NCI-H1105 (cell line): ENCODE measurements at places on chromosomes 11 and 22.

- no peak for DNase-seq
These were observed 4.4 kb downstream of the UBASH3B start for GRCh38 chr11:122659676-122660554.

- no peak for DNase-seq
These were observed 152.0 kb upstream of the TENM4 start for GRCh38 chr11:79592824-79593223.

DNA sequence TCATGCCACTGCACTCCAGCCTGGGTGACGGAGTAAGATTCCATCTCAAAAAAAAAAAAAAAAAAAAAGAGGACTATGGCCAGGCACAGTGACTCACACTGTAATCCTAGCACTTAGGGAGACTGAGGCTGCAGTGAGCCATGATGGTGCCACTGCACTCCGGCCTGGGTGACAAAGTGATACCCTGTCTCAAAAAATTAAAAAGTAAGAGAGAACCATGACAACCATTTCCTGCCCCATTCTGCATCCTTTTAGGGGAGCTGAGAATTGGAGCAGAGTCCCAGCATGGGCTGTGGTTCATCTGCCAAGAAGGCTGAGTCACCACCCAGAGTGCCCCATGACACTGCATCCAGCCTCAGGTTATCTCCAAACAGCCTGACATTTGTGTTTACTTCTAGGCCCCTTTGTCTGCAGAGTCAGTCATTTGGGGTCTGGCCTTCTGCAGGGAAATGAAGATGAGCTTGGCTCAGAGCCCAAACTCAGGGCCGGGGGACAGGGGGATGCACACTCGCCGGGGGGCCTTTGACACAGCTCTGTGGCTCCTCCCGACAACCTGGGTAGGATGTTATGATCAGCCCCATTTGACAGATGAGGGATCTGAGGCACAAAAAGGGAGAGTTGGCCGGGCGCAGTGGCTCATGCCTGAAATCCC, 4.7 kb downstream of the CSDC2 start:
- no peak for DNase-seq

DNA sequence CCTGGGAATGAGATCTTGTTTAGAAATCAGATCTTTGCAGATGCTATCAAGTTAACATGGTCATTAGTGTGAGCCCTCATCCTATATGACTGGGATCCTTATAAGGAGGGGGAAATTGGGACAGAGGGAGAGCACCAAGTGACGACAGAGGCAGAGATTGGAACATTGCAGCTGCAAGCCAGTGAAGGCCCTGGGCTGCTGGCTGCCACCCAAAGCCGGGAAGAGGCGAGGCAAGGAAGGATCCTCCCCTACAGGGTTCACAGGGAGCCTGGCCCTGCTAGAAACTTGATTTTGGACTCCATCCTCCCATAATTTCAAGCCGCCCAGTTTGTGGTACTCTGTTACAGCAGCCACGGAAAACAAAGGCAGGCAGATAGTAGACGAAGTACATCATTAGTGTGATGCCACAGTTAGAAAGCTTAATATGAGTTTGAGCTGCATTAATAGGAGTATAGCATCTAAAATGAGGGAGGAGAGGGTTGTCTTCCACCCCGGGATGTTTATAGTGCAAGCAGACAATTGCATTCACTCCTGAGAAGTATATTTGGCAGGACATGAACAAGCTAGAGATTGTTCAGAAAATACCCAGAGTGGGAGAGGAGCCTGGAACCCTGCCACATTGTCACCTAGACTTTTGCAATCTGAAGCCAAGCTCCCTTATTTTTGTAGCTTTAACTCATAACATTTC, 56.8 kb upstream of the CLMP start:
- DNase-seq: no peak

- DNase-seq: no peak
These were observed 10.0 kb downstream of the SPTY2D1 start for GRCh38 chr11:18624161-18624560.

DNA sequence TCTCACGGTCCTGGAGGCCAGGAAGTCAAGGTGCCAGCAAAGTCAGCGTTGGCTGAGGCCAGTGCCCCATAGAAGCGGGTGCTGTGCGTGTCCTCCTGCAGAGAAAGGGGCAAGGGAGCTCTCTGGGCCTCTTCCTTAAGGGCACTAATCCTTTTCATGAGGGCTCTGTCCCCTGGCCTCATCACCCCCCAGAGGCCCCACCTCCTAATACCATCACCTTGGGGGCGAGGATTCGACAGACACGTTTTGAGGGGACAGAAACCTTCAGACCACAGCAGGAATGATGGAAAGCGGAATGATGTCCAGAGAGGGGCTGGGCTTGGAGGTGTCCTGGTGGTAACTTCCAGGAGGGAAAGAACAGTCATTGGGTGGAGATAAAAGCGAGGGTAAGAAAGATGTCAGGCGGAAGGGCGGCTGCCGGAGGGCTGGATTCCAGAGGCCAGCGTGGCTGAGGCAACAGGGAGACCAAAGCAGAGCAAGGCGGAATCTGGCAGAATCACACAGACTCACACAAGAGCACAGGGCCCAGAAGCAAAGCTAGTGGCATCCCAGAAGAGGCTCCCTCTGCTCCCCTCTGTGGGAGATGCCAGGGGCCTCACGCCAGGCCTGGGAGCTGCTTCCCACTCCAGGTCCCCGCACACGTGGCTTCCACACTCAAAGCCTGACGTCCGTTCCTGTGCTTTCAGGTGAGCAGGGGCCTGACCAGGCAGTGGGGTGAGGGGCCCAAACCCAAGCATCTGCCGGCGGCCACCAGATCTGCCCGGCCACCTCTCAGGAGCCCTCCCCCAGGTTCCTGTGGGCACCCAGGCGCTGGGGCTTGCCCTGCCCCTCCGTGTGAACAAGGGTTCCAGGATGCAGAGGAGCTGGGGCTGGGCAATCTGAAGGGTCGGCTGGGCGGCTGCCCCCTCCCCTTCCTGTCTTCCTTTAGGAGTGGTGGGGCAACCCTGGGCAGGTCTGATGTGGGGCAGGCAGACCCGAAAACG, 784.5 kb downstream of the BRD1 start:
- DNase-seq: no peak

DNA sequence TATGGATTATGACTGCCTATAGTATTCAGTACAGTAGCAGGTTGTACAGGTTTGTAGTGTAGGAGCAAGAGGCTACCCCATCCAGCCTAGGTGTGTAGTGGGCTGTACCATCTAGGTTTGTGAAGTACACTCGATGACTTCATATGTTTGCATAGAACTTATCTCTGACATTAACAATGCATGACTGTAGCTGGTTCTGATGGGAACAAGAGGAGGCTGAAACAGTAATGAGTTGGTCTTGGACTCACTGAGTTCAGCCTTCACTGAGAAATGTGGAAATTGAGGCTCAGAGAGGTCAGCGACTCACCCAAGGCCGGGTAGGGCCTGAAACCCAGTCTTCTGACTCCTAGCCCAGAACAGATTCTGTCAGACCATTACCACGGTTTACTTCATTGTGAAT, 13.0 kb downstream of the MYO7A start:
- DNase-seq: no peak

GRCh38 chr11:15468466-15468865, 353.7 kb downstream of the INSC start:
- DNase-seq: no peak

- no peak for DNase-seq
These were observed 348.6 kb downstream of the MN1 start for GRCh38 chr22:27452922-27453321.

DNA sequence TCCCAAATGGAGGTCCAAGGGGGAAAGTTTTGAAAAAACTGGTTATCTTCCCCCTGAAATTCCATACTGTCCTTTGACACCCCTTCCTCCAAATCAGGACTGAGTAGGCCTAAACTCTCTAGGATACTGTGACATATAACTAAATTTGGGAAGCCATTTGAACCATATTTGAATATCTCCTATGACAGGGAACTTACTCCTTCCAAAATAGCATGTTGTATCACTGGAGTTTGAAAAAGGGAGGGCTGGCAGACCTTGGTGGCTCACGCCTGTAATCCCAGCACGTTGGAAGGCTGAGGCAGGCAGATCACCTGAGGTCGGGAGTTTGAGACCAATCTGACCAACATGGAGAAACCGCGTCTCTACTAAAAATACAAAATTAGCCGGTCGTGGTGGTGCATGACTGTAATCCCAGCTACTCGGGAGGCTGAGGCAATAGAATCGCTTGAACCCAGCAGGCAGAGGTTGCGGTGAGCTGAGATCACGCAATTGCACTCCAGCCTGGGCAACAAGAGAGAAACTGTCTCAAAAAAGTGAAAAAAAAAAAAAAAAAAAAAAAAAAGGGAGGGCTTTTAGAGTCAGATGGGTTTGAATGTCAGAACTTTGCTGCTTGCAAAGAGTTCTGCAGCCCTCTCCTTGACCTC, 42.4 kb downstream of the PIK3C2A start:
- no peak for DNase-seq

GRCh38 chr22:23260645-23261581, 80.6 kb downstream of the BCR start:
- no peak for DNase-seq

GRCh38 chr11:85672105-85672902, 7.4 kb upstream of the CREBZF start:
- no peak for DNase-seq

DNA sequence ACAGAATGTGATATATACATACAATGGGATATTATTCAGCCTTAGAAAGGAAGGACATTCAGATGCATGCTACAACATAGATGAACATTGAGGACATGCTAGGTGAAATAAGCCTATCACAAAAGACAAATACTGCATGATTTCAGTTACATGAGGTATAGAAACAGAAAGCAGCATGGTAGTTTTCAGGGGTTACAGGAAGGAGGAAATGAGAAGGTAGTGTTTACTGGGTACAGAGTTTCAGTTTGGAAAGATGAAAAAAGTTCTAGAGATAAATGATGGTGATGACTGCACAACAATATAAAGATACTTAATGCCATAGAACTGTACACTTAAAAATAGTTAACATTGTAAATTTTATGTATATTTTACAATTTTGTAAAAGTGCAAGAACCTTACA, 266.7 kb upstream of the C11orf87 start:
- no peak for DNase-seq

GRCh38 chr11:68763181-68763721, 11.9 kb upstream of the TESMIN start:
- DNase-seq: no peak

GRCh38 chr11:86363424-86363823, 11.3 kb upstream of the CCDC81 start:
- no peak for DNase-seq

DNA sequence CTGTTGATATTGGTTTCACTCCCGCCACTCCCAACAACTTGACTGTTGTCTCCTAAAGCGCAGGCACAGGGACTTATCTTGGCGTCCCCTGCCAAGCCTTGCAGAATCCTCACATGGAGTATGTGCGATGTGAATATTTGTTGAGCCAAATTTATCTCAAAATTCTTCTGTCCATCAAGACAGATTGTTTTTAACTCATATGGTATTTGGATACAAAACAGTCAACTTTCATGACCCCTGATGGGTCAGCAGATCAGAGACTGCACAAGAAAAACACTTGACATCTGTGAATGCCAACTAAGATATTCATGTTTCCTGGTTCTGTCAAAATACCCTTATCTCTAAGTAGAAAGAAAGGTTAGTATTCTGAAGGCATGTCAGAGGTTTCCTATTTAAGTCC, 221.7 kb upstream of the BLID start:
- DNase-seq: no peak

- no peak for DNase-seq
These were observed 1162.2 kb downstream of the BRD1 start for GRCh38 chr22:48665311-48665995.

DNA sequence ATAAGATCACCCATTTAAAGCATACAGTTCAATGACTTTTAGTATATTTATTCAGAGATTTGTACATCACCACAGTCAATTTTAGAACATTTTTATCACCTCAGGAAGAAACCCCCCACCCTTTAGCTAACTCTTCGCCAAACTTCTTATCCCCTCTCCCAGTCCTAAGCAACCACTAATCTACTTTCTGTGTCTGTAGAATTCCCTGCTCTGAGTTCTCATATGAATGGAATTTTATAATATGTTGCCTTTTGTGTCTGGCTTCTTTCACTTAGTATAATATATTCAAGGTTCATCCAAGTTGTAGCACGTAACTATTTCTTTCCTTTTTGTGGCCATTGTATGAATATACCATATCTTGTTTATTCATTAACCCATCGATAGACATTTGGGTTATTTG, 3.6 kb downstream of the ANKRD13D start:
- no peak for DNase-seq

- no peak for DNase-seq
These were observed 288.8 kb upstream of the C11orf87 start for GRCh38 chr11:109133159-109133558.

GRCh38 chr11:62774407-62774806, 3.2 kb downstream of the TAF6L start:
- no peak for DNase-seq

- DNase-seq: no peak
These were observed 16.8 kb downstream of the TPST2 start for GRCh38 chr22:26573026-26573662.

DNA sequence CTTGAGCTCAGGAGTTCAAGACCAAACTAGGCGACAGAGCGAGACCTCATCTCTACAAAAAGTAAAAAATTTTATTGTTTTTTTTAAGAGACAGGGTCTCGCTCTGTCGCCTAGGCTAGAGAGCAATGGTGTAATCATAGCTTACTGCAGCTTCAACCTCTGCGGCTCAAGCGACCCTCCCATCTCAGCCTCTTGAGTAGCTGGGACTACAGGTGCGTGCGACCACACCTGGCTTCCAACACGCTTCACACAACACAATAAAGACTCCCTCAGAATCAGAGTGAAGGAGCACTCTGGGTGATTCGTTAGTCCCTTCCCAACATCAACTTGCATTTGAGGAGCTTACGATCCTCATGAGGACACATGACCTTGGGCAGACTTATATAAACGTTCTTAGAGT, 79.5 kb upstream of the APOA1 start:
- no peak for DNase-seq
